ELF-1 (cell line): ENCODE measurements at places on chromosomes 1 and 21.
A peak's percentile ranks its signal among the peaks of the same experiment; 100 is the strongest.

DNA sequence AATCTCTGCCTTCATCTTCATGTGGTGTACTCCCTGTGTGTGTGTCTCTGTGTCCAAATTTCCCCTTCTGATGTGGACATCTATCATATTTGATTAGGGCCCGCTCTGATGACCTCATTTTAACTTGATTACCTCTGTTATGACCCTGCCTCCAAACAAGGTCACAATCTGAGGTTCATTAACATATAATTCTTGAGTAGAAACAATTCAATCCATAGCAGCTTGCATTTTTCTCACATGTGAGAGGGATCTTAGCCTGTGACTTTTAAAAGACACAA is 130.9 kb upstream of the RAB4A start:
- DNase-seq: no peak

DNA sequence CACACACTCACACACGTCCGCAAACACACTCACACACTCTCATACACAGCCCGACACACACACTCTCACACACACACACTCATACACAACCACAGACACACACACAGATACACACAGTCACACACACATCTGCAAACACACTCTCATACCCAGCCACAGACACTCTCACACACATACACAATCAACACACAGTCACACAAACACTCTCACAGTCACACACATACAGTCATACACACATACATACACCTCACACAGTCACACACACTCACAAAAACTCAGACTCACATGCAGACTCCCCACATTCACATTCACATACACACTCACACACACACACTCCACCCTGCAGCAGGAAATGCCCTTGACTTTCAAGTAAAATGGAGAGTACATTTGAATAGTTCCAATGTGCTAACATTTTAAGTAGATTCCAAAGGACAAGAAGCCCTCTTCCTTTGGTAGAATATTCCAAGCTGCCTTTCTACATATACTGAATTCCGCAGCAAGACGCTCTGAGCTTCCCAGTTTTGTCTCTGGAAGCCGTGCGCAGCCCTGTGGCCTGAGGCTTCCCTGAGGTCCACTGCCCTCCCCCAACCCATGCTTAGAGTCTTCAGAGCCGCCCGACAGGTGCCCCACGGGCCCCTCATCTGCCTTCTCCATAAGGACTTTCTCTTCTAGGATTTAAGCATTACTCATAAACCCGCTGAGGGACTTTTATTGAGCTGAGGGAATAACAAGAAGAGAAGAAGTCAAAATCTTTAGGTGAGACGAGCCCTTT is 9.7 kb downstream of the BATF3 start:
- peak; percentile 59 for DNase-seq

DNA sequence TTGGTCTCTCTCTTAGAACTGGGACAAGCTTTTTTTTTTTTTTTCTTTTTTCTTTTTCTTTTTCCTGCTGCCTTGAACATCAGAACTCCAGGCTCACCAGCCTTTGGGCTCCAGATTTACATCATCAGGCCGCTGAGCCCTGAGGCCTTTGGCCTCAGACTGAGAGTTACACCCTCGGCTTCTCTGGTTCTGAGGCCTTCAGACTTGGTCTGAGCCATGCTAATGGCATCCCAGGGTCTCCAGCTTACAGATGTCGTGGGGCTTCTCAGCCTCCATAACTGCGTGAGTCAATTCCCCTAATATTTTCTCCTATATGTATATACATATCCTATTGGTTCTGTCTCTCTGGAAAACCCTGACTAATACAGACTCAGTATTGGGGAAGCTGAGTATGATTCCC is 36.5 kb upstream of the RC3H1 start:
- DNase-seq: peak; percentile 38

DNA sequence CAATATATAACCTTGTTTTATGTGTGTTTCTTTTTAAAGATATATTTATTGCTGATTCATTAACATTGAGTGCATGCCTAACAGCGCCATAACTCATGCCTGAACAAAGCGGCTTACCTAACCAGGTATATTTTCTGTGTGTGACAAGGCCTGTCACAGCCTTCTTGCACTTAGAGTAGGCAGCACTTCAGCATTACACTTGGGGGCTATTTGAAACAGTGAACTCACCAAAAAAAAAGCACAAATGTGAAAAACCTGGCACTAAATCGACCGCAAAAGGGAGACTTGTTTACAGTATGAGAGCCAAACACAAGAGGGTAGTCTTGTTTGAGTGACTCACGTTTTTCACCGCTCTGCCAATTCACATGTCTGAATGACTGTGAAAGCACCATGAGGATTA is 111.7 kb downstream of the DISP1 start:
- DNase-seq: no peak

- no peak for DNase-seq
These were observed 27.8 kb downstream of the CBR1 start for GRCh38 chr21:36097427-36098181.

DNA sequence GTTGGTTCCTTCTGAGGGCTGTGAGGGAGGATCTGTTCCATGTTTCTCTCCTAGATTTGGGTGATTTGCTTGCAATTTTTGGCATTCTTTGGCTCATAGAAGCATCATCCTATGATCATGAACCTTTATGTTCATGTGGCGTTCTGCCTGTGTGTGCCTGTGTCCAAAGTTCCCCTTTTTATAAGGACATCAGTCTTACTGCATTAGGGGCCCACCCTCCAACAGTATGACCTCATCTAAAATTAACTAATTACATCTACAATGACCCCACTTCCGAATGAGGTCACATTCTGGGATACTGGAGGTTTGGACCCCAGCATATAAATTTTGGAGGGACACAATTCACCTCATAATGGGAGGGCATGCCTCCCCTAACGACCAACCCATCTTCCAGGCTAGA is 12.8 kb upstream of the CAMK1G start:
- DNase-seq: no peak

DNA sequence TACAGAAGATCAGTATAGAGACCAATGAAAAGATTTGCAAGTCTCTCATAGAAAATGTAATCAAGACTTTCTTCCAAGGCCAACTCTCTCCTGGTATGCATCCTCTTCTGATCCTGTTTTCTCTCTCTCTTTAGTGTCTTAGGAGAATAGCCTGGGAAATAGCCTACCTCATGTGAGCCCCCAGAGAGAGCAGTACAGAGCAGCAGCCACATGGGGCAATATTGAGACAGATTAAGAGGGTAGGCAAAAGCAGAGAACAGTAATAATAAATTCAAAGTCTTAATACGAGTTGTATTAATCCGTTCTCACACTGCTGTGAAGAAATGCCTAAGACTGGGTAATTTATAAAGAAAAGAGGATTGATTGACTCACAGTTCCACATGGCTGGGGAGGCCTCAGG is 61.4 kb downstream of the RNASEL start:
- DNase-seq: peak; percentile 12
